ENCODE measurements at places on chromosomes 13 and 19.

GRCh38 chr19:4519521-4520277 lies 1.4 kb upstream of the PLIN4 start:
- no peak for DNase-seq

GRCh38 chr13:65808061-65808460 lies 1422.1 kb downstream of the PCDH9 start:
- DNase-seq = no peak

GRCh38 chr13:52001120-52001731 lies 10.0 kb downstream of the ATP7B start:
- peak; percentile 71 for DNase-seq

DNA sequence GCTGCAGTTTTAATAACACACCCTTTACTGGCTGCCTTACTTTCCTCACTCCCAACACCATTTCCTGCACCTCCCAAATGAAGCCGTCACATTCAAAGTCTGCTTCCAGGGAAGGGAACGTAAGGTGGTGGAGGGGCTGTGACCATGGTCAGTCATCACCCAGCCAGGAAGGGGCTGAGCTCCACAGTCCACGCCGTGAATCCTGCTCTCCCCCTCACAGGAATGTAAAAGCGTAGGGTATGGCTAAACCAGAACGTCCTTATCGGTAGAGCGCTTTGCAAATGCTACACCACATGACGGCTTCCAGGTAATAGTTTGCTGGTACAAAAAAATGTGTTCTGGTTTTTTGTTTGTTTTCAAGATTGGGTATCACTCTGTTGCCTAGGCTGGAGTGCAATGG lies 7.0 kb downstream of the NUMBL start:
- no peak for DNase-seq

DNA sequence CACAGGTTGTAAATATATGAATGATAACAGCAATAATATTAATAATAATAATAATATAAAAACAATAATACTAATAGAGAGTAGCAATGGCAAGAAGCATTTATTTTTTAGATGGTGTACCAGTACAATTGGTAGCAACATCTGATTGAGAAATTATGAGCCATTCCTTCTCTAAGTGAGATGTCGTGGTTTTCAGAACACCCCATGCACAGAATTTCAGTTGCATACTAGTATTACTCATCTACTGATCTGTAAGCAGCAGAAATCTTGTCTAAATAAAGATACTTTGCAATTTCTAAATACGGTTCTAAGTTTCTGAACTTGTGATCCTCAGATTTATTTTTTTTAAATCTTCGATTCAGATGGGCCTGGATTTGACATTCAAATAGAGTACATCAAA lies 788.0 kb upstream of the ATXN8OS start:
- no peak for DNase-seq

DNA sequence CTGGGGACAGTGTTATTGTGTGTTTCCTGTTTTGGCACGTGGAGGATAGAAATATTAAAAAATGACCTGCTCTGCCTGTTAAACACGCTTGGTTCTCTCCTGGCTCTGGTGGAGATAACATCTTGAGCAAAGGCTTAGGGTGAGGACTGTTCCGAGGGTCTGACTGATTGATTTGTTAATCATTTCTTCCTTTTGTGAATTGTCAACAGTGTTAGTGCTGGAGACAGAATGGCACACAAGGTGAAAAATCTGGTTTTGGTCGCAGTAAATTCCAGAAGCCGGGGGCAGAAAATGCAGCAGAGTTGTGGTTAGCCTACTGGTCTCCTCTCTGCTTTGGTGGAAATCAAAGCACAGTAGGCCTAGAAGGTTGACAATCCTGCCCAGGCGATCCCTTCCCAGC lies 163.6 kb downstream of the FGF9 start:
- DNase-seq = peak; percentile 13

DNA sequence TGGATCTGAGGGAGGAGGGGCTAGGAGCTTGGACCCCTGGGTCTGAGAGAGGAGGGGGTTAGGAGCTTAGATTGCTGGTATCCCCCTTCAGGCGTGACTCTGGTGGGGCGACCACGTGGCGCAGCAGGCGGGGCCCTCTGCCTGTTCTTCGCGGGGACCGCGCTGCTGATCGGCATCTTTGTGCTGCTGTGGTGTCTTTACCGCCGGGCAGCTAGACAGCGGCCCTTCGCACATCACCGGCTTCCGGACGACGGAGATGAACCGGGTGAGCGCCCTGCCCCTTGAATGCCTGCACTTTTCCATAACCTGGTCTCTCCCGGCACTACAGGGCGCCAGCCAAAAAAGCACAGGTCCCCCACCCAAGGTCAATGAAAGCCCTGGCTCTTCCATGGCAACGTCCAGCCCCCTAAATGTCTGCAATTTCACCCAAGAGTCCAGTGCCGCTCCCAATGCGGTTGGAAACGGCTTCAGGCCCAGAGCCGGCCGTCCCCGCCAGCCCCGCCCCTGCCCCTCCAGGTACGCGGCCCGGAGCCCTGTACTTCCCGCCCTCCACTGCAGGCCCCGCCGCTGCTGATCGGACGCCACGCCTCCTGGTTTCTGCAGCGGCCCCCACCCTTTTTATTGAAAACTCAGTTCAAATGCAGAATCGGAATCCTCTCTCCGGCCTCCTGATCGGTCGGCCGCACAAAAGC lies 2.8 kb downstream of the GFY start:
- DNase-seq = peak; percentile 60

DNA sequence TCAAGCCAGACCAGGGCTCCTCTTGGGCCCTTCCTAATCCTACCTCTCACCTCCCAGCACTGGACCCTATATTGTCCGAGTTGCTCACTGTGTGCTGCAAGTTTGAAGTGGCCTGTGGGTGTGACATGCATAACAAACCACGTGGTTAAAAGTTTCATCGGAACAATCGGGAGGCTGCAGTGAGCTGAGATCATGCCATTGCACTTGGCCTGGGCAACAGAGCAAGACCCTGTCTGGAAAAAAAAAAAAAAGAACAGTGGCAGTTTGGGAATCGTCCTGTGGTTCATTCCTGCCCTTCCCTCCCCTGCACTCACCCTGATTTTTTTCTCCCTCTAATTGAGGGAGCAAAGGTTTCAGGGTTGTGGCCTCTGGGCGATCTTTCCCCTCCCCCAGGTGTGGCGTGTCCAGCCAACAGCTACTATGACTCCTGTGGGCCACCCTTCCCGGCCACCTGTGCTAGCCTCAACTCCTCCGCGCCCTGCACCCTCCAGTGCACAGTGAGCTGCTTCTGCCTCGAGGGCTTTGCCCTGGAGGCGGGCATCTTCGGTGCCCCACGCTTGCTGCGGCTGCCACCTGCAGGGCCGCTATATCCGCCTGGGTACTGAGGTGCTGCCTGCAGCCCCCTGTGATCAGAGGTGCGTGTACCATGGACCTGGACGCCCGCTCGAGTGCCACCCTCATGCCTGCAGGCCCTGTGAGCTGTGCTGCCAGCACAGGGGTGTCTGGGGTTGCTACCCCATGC lies 16.3 kb upstream of the FXYD3 start:
- no peak for DNase-seq

DNA sequence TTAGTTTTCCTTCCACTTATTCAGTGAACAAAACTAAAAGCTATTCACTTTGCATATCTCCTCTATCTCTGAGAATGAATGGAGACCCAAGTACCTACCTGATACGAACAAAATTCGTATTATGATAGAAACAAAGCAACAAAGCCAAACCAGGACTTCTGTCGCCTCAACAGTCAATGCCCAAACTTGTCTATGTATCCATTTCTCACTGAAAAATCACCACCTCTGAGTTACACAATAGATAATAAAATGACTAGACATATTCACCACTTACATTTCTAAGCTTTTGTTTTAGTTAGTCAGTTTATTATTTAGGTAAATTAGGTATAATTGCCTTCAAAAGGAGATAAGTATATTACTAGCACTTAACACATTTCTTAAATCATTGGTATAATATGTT lies 67.7 kb downstream of the CAB39L start:
- DNase-seq = no peak

DNA sequence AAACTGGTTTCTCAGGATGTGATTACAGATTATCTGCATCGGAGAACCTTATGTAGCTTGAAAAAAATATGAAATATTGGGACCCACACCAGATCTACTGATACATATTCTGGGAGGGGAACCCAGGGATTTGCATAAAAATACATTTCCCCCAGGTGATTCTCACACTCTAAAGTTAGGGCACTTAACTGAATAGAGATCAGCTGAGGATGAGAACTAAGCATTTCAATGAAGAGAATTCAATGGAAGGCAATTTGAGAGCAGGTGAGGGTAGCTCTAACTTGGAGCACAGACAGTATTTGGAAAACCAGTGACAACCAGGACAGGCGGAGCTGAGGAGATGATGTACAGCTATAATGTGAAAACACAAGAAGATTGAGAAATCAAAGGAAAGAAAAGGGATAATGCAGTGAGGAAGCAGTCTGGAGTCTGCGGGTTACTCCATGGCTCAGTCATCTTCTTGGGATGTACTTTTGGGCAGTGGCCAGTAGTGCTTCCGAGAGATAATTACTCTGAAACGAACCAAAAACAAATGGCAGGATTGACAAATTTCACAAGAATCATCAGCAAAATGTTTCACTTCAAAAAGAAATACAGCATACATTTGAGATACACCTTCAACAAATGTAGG lies 6.1 kb upstream of the OXGR1 start:
- DNase-seq = no peak

GRCh38 chr13:81540777-81541176 lies 1199.9 kb upstream of the SPRY2 start:
- peak; percentile 22 for DNase-seq

DNA sequence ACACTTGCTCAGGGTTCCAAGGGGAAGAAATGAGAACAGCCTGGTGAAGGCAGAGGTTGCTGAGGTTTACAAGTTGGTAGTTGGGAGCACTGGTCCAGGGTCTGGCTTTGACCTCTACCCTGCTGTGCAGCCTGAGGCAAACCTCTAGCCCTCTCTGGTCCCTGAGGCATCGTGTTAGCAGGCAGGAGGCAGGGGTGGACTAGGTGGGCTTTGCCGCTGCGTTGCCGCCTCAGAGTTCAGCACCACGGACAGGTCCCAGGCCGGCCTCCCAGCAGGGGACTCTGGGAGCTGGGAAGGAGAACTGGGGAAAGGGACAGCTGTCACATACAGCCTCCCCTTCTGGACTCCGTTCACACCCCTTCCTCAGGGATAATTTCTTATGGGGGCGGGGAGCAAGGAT lies 3.1 kb downstream of the NCAN start:
- peak; percentile 83 for DNase-seq

DNA sequence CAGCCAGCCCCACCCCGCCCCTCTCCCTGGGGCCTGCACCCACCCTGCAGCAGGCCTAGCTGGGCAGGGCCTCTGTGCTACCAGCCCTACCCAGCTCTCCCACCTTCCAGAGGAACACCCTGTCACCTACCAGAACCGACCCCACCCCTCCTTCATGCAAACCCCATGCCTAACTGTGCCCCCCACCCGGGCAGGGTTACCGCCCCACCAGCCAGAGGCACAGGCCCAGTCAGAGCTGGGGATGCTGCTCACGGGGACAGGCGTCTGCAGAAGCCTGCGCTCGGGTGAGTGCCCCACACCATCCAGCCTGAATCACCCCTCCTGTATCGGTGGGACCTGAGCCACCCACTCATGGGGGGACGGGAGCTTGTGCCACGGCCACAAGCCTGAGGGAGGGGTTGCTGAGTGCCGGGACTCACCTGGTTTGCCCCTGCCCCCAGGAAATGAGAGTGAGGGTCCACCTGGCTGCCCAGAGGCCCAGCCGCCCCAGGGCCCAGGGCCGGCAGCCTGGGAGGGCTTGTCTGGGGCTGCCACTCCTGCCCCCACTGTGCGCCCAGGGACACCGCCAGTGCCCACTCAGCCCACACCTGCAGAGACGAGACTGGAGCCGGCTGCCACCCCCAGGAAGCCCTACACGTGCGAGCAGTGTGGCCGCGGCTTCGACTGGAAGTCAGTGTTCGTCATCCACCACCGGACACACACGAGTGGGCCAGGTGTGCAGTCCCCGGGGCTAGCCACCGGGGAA lies 3.8 kb downstream of the ZNF446 start:
- no peak for DNase-seq

DNA sequence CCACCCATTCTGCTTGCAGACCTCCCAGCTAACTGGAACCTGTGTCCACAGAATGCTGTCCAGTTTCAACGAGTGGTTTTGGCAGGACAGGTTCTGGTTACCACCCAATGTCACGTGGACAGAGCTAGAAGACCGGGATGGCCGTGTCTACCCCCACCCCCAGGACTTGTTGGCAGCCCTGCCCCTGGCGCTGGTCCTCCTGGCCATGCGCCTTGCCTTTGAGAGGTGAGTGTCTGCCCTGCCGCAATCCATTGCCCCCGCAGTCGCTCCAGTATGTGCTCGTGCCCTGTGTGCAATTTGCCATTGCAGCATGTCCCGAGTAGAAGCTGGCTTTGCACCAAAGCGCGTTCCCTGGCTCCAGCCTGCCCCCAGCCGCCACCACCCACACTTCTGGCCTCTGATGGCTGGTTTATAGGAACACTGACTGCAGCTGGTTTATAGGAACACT lies 41.9 kb downstream of the CERS4 start:
- no peak for DNase-seq

- peak; percentile 99 for DNase-seq
Observed at GRCh38 chr19:45641274-45642105, 2.3 kb upstream of the EML2 start.
